Stimulated activated CD8-positive, alpha-beta memory T cell treated with anti-CD3 and anti-CD28 coated beads, Interleukin-2, amount 100 ng/mL, for 1 hour (primary cell): ENCODE measurements at places on chromosomes 3 and 15.

DNA sequence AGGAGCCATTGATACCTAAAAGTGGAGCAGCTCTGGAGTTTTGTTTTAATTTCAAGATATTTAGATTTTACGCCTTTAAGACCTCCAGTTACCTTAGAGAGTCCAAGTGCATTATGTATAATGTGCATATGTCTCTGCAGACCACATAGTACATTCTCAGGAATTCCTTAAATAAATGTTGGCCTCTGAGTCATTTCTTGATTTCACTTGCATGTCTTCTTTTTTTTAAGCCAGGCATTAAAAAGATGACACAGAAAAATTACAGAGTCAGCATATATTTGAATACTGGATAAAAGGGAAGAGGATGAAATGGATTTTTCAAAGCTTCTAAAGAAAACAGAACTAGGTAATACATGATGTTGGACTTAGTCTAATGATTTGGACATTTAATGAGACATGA lies 125.2 kb downstream of the TMCO5A start:
- no peak for DNase-seq

GRCh38 chr3:124986192-124987143 lies 51.9 kb upstream of the MUC13 start:
- DNase-seq = no peak

DNA sequence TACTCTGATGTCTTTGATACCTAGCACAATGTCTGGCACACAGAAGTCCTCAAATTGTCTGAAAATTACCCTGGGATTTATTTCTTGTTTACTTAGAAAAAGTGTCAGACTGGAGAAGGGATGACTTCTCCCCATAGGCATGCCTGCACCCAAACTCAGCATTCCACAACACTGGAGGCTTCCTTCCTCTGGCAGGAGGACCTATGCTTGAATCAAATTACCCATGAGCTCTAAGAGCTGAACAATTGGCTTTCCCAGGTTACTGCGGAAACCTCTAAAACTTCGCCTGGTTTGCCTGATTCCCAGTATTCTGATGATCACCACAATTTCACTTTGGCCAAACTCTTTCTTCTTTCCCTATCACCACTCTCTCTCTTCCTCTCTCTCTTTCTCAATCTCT lies 217.4 kb downstream of the DIPK2A start:
- no peak for DNase-seq

DNA sequence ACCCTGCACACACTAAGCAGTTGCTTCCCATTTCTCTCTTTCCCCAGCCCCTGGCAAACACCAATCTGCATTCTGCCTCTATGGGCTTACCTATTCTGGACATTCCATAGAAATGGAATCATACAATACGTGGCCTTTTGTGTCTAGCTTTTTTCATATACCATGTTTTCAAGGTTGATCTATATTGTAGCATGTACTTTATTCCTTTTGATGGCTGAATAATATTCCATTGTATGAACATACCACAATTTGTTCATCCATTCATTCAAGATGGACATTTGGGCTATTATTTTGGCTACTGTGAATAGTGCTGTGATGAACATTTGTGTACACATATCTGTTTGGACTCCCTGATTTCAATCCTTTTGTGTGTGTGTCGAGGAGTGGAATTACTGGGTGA lies 18.1 kb upstream of the ADAMTS9 start:
- no peak for DNase-seq

DNA sequence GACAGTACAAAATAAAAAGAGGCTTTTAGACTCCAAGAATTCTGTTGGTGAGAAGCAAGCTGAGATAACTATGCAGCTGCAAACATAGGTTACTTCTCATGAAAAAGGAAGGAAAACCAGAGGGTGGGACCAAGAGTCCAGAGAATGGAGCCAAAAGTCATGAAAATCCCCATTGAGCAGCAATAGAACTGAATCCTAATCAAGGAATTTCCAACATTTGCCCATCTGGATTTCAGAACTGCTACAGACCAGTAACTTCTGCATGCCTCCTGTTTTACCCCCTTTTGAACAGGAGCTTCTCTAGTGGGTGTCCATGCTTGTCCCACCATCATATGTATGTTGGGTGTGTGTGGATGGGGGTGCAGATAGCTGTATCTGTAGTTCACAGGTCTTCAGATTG lies 33.6 kb upstream of the BNC1 start:
- DNase-seq = no peak

- DNase-seq = no peak
Measured at GRCh38 chr3:16101295-16102186, 72.9 kb upstream of the GALNT15 start.
